ENCODE measurements at places on chromosomes 3 and 15. TPM values are rescaled to one million over a fixed set of nuclear protein-coding genes. Genes with fewer than 3 reads are reported as not detected.
A peak's percentile ranks its signal among the peaks of the same experiment; 100 is the strongest.

GRCh38 chr3:16595778-16596177, 9.4 kb downstream of the DAZL start:
- no peak for DNase-seq

The AMT gene
- 1.0 TPM for total RNA-seq

DNA sequence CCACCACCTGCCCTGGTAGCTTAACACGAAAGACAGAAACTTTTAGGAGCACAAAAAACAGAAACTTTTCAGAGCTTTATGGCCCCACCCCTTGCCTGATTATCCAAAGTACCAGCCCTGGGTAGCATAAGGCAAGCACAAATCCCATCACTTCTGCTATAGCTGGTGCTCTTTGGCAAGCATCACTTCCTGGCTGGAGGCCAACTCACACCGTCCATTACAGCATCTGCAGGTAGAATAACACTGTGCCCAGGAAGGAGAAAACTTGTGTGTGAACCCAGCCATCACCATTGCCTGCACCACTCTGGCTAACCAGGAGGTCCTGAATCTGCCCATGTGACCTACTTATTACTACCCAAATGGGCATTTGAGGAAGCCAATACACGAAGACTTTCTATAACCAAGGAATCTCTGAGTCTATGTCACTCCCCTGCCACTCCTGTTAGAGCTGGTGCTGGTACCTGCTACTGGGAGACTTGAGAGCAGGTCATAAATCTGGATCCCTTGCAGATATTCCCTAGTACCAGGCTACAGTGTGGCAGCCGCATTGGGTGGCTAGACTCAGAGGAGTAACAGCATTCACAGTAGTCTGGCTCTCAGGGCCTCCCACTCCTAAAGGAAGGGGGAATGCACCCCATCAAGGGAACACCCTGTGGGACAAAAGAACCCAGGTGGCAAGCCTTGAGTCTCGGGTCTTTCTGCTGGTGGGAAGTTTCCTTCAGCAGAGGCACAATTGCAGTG, 73.3 kb upstream of the AKAP13 start:
- DNase-seq, result no peak

DNA sequence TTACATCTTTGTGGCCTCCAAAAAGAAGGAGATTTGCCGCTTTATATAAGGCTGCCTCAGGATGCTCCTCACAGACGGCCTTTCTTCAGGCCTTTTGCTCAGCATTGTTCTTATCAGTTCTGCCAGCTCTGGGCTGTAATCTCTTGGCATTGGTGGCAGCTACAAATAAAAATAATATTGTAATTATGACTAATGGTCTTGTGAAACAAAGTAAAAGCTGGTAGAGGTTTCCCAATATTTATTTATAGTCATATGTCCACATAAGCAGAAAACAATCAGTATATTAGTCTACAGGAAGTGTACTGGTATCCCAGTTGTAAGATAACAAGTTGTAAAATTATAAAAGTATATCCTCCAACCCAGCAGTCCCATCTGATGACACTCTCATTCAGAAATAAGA, 7.3 kb downstream of the NEK4 start:
- no peak for DNase-seq

- no peak for DNase-seq
Observed at GRCh38 chr3:179436517-179436916, 14.8 kb downstream of the GNB4 start.

The SLC2A2 gene
- total RNA-seq, result not detected

The TGM5 gene
- 1.0 TPM for total RNA-seq

The ECE2 gene
- total RNA-seq, result not detected

- no peak for DNase-seq
Observed at GRCh38 chr15:63022181-63022580, 20.4 kb upstream of the TPM1 start.

- DNase-seq, result no peak
Observed at GRCh38 chr3:143595456-143596077, 252.7 kb downstream of the SLC9A9 start.

- no peak for DNase-seq
Observed at GRCh38 chr3:11086856-11087255, 67.4 kb upstream of the HRH1 start.

The TUSC7 gene
- total RNA-seq, result not detected

DNA sequence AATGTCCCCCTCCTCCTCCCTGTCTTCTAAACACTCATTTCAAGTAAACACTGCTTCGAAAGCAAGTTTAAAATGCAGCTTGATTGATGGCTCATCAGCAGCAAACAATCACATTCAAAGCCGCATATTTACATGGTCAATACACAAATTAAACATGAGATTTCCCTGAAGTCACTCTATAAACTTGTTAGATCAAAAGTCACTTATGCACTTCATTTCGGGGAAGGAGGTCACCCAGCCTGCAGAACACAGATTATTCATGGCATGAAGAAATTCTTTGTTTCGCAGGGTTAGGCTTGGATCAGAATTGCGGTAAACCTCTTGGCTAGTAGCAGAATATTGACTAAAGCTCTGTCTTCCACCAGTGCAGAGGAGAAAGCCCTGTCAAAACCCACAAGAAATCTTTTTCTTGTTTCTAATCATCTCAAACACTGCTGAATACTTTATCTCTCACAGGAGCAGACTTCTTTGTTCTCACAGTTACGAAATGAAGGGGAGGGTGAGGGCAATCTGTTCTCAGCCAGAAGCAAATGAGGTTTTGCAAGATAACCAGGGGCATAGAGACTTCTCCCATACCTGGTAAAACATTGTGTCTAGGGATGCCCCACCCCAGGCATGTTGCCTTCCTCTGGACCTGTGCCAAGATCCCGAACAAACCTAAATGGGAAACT, 133.3 kb upstream of the CHL1 start:
- no peak for DNase-seq

GRCh38 chr3:58560771-58561311, 16.4 kb downstream of the FAM107A start:
- DNase-seq, result peak; percentile 42

DNA sequence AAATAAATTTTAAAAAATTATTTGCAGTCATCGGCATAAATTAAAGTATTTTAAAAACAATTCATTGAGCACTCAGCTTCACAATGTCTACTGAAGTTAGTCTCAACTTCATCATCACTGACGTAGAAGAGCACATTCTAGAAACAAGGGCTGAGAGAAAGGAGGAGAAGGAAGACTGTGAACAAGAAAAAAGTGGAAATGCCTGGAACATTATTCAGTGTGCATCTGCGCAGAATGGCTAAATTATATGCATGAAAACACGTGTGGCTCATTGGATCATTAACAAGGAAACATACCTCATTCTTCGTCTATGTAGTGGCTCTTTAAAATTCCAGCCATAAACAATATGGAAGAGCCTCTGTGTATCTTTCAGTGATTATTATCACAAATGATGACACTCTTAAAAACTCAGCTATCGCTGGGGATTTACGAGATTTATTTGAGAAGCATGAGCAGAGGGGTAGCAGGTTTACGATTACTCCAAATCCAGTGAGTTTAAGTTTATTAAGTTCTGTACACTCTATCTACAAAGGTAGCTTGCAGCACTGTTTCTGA, 404.2 kb upstream of the CDIN1 start:
- DNase-seq, result no peak

The CHRNA5 gene
- total RNA-seq, result 3.1 TPM

The EIF2B5 gene
- 23.3 TPM for total RNA-seq

GRCh38 chr3:117853923-117854668, 1144.5 kb downstream of the TUSC7 start:
- DNase-seq, result no peak

DNA sequence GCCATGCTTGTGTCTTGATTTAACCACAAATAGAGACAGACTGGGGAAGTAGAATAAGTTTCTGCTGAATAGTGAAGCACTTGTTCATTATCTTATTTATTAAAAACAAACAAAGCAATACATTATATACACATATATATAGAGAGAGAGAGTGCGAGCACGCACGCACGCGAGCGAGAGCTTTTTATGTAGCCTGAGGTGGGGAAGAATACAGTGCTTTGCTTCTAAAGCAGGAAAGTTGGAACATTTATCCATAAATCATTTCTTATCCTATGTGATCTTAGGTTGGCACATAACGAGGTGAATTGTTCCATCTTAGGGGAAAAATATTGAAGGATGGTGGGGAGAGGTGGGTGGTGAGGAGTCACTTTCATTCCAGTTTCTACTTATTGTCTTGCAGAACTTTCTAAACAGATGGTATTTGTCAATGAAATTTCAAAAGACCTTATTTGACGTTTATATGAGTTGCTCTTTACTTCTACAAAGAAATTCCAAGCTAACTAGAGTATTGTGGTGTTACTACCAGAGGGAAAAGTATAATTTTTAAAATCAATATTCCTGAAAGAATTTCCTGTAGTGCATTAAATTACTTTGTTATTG, 110.0 kb downstream of the ATG7 start:
- DNase-seq, result no peak

The GOLGA6D gene
- total RNA-seq, result not detected

DNA sequence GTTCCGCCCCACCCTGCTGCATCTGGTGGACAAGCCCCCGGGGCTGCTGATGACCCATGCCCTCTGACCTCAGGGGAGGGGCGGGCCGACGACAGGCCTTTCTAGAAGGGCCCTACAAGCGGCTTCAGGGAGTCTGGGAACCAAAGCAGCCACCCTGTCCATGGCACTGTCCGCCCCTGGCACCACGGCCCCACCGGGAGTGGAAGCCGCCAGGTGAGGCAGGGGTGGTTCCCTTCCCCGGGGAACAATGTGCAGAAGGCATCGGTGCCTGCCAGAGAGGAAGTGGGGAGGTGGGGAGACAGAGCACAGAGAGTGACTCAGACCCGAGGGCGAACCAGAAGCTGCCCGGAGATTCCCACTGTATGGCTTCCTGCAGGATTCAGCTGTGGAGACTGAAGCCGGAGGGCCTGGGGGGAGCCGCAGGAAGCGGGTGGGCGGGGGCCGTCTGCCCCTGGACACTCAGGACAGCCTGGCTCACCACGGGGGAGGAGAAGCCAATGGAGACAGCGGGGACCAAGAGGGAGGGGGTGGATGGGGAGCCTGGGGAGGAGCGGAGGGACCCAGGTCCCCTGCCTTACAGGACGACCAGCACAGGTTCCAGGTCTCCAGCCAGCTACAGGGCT, 134.0 kb downstream of the TPRA1 start:
- DNase-seq, result peak; percentile 79

The ROBO2 gene
- 3.4 TPM for total RNA-seq

DNA sequence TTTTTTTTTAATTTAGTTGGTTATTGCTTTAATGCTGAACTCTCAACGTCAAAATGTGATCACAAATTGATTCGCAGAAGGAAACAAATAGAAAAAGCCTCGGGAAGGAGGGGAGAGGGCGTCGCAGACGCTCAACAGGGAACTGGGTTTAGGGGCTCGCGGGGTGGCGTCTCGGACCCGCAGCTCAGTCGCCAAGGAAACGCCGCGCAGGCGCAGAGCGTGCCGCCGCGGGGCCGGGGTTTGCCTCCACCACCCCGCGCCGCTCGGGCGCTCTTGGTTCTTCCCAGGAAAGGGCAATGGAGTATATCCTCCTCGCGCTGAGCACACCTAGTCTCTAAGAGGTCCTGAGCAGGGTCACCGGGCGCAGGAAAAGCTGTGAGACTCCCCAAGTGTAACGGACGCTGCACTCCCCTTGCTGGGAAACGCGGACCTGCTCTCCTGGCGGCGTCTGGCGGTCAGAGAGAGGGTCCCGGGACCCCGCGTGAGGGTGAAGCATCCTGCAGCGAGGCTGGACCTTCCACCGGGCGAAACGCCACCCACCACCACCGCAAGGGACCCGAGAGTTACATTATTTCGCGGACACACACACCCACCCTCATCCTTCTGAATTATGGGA, 753 bp downstream of the PLCH1 start:
- DNase-seq, result no peak

The SPINK8 gene
- not detected for total RNA-seq

GRCh38 chr15:70531576-70531975, 231.8 kb downstream of the UACA start:
- DNase-seq, result no peak

GRCh38 chr3:45464336-45465170, 76.2 kb downstream of the LARS2 start:
- DNase-seq, result no peak

DNA sequence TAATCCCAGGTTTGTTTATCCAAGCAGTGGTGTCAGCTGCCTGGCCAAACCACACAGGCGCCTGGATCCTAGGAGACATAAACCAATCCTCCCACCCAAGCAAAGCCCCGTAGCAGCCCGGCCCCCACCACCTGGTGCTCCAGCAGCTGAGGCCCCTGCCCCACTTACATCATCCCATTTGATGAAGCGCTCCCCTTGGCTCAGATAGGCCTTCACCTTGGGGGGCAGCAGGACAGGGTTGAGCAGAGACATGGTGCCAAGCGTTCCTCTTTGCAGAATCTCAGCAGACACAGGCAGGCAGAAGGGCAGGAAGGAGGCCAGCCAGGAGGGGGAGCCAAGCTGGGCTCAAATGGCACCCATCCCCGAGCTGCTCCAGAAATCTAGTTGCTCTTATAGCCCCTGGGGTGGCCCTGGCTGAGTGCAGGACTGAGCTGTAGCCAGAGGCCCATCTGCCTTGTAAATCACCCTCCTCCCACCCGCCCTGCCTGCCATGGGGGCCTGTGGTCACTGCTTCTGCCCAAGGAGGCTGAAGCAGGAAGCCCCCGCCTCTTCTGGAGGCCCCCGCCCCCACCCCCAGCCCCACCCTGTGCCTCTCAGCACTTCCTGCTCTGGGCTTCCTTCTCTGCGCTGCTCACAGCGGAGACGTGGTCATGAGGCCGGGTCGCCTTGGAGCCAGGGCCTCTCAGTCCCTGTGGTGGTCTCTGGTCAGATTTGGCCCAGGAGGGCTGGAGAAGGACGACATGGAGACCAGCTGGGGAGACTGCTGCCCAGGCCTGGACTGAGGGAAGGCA, at the start of gene PLCB2:
PLCB2 (minus strand) TSS at position 515 of the 791 bp plus-strand sequence; CDS start at position 252, 263 bp downstream.
- peak; percentile 84 for DNase-seq

DNA sequence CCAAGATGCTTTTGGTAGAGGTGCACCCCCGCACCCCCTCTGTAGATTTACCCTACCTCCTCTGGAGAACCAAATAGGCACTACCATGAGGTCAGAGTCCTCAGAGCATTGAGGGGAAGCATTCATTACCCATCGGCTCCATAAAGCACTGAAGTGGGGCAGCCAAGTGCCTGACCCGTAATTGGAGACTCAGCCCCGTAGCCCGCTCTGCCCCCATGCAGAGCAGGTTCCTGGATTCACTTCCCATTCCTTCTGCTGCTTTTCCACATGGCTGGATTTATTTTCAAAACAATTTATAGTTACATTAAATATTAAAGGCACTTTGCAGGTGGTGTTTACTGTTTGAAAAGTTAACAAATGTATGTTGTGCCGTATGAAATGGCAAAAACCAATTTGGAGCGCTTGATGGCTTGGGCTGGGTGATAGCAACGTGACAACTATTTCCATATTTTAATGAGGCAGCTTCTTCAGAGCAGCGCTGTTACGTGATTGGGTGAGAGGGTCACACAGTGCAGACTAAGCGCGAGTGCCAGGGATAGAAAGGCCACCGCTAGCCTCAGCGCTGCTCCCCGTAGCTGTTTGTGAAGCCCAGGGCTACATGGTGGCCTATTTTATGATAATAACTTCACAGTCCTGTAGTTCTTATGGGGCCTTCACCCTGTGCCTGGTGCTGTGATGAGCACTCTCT, 373.8 kb upstream of the PROK2 start:
- DNase-seq, result no peak

- no peak for DNase-seq
Observed at GRCh38 chr3:107328069-107328468, 49.2 kb upstream of the CCDC54 start.

Measured in posterior vena cava (tissue), 2 donors.